Omental fat pad (tissue), 4 donors: ENCODE measurements at places on chromosomes 4 and X.

DNA sequence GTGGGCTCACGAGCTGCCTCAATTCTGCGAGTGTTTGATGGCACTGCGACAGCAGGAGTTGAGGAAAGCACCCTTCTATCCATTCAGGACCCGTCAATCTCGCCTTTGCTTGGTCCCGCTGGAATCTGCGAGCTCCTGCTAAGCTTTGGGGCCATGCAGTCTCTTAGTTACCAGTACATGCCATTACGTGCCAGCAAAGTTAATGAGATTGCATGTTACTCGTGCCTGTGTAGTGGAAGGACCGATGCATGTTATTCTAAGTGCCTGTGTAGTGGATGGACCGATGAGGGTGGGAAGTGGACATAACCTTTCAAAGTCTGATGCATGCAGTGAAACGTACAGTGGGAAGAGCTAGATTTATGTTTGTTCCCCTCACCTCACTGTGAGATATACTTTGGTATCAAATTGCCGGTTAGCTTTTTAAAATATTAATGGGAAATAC lies 569 bp downstream of the RPS3A start:
- DNase-seq: no peak

DNA sequence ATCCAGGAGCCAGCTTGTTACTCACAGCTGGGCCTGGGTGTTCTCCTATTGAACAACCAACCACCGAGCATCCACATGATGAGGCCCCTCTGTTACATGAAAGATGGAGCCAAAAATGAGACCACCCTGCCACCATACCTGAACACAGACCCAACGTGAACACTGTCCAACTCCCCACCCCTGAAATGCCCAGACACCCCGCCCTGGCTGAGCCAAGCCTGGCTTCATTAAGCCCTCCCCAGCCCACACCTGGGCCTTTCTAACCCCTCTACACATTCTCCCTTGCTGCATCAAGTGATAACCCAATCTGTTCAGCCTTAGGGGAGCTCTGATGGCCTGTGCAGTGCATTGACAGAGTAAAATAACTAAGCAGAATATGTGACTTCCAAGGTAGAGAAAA lies 80.7 kb downstream of the EVC start:
- DNase-seq: no peak

GRCh38 chrX:23954396-23954795 lies 46.6 kb downstream of the CXorf58 start:
- no peak for DNase-seq

GRCh38 chr4:95209927-95210326 lies 338.8 kb downstream of the UNC5C start:
- DNase-seq: no peak

DNA sequence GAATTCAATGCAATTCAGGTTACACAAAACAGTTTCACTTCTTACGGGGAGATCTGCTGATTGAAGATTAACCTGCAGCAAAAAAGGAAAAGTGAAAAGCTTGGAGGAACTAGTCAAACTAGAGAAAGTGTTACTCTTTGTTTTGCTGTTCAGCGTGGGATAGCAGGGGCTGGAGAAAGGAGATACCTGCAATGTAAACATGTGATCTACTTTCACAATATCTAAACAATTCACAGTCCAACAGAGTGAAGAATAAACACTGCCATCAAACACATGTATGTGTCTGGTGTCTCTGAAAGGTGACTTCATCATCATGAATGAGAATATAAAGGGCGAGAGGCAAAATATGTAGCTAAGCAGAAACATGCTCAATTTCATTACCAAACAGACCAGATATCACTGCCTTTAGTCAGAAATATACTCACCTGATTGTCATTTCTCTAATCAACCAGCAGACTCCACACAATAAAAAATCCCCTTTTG lies 26.4 kb downstream of the NIPAL1 start:
- DNase-seq: no peak

- no peak for DNase-seq
Measured at GRCh38 chrX:1336948-1337779, 579 bp downstream of the IL3RA start.

- DNase-seq: no peak
Measured at GRCh38 chr4:128865132-128865531, 55.6 kb downstream of the JADE1 start.

- no peak for DNase-seq
Measured at GRCh38 chrX:39772057-39772832, 325.5 kb downstream of the BCOR start.
